ENCODE measurements at places on chromosomes 12 and 14.

DNA sequence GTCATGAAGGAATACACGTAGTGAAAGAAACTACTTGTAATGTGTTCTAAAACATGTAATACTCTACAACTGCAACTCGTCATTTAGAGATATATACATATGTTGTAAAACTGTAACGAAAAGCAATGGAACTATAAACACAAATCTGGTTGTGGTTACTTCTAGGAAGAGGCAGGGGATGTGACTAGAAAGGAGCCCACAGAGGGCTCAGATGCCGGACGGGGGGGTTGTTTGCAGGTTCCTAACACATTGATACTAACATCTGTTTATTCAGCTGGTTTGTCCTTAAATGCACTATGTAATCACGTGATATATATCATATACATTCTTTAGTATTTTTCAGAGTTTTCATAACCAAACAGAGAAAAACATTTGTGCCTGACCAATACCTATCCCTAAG lies 16.1 kb upstream of the ANHX start:
- no peak for DNase-seq

DNA sequence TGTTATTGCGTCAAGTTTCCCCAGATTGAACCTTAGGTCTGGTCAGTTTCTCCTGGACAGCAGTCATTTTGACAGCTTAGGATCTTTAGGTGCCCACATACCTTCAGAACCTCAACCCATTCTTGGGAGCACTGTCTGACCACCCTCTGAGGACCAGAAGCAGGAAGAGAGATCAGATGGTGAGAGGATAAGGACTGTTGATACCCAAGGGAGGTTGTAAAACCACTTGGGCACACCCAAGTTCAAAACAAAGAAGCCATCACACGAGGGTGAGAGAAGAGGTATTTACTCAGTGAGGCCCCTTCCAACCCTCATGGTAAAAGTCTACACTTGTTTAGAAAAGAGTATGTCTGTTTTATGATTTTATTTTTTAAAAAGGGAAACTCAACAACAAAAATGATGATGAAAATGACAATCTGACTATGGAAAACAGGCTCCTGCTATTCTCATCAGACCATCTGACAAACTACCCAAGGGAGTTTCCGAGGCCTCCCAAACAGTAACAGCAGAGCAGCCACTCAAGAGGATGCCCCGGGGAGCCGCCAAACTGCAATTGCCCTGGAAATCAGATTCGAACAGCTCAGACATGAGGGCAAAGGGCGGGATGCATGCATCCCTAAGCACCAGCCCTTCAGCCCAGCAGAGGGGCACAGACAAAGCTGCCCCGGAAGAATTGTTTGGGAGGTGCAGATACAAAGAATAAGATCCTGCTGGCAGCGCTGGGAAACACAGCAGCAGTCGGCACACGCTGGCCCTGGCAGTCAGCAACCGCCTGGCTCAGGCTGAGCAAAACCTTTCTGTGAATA lies 162.6 kb upstream of the PLEKHG7 start:
- peak; percentile 88 for DNase-seq

DNA sequence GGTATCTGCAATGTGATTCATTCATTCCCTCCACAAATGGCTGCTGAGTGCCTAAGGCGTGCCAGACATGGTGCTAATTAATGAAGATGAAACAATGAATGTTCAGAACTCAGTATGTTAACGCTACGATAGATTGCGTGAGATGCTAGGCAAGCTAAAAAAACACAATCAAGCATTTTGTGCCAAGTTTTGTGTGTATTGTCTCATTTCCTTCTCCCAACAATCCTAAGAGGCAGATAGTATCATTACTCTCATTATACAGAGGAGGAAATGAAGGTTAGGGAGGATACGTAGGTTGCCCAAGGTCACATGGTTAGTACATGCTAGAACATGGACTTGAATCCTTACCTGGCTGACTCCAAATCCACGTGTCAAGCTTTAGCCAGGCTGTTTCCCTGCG lies 264.4 kb downstream of the EFCAB11 start:
- DNase-seq, result no peak

DNA sequence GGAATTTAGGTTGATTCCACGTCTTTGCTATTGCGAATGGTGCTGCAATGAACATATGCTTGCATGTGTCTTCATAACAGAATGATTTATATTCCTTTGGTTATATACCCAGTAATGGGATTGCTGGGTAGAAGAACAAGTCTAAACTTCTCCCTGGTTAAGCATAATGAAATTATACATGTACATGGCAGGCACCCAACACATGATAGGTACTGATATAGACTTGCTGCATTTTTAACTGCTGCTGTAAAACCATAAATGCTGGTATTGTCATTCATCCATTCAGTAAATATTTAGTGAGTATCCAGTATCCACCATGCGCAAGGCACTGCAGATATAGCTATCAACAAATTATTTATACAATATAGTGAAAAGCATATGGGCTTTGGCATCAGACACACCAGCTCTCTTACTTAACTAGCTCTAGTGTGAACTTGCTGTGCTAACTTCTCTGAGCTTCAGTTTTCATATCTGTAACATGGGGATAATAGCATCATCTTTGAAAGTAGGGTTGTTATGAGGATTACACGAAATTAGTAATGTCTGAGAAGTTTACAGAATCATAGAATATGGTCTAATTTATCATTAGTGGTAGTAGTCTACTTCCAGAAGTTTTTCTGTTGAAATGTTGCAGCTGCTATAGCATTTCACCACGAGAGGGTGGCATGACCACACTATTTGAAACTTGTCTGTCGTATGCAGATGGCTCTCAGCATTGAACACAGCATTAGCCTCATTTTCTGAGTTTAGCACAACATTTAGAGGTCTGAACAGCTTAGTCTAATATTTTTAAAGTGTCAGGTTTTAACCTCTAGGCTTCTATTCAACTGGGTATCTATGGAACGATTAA lies 32.0 kb upstream of the SEL1L start:
- DNase-seq, result peak; percentile 41

DNA sequence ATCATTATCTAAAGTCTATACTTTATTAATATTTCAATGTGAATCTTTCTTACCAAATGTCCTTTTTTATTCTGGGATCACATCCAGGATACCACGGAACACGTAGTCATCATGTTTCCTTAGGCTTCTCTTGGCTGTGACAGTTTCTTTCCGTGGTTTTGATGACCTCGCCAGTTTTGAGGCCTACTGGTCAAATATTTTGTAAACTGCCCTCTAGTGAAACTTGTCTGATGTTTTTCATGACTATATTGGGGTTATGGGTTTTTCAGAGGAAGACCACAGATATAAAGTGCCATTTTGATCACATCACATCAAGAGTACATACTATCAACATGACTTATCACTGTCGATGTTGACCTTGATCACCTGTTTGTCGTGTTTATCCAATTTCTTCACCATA lies 14.1 kb upstream of the SERPINA6 start:
- DNase-seq, result peak; percentile 35

DNA sequence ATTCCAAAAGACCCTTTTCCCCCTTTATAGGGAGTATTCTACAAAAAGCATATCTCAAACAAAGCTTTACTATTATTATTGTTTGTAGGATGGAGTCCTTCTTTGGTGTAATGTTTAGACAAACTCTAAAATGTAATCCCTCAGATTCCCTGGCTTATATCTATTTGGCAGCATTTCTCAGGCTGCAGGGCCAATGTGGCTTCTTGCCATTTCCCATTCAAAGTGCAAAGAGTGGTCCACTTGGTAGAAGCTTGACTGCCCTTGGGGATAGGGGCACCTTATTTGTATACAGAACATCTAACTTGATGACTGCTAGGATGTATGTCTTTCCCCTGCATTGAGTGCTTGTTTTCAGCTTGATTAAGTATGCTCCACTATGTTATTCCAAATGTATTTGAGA lies 242.7 kb downstream of the PRKD1 start:
- no peak for DNase-seq

DNA sequence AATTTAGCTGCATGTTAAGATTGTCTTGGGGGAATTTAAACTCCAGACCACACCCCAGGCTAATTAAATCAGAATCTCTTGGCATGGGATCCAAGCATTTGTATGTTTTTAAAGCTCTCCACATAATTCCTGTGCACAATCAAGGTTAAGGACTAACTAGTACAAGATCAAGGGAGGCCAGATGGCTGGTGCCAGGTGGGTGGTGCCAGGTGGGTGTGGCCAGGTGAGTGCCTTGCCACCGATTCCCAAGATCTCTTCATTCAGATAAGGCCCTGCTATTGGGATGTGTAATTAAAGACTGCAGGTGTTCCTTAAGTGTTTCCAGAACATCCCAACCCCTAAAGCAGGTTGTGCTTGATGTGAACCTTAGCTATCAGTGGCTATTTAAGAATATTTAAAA lies 75.1 kb downstream of the NRXN3 start:
- no peak for DNase-seq

- no peak for DNase-seq
Observed at GRCh38 chr14:68580671-68581070, 212.2 kb downstream of the ZFP36L1 start.

DNA sequence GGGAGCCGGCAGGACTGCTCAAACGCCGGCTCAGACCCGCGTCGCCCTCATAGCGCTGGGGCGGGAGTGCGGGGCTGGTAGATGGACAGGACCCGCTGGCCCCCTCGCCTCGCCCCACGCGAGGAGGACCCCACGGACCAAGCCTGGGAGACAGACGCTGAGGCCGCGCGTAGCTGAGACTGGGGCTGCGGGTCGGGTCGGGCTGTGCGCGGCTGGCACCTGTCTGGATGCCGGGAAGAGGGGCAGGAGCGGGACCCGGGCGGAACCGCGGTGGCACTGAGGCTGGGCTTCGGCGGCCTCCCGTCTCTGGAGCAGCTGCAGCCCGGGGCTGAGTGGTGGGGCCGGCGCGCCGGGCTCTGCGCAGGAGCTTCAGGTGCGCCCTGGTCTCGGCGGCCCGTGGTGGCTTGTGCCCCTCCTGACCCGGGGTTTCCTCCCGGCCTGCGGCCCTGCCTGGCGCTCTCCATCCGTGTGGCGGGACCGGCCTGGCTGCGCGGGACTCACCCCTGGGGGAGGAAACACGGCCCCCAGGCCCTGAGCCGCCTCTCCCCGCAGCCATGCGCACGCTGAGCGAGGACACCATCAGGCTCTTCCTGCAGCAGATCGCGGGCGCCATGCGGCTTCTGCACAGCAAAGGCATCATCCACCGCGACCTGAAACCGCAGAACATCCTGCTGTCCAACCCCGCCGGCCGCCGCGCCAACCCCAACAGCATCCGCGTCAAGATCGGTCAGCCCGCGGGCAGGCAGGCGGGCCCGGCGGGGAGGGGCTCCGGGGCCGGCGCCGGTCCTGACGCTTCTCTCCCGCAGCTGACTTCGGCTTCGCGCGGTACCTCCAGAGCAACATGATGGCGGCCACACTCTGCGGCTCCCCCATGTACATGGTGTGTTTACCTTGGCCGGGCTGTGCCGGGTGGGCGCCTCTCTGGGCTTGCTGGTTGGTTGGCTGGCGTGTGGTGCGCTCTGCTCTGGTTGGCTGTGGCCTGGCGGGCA lies 14.0 kb downstream of the ULK1 start:
- no peak for DNase-seq

- no peak for DNase-seq
Observed at GRCh38 chr12:3681595-3682061, 71.3 kb downstream of the CRACR2A start.

DNA sequence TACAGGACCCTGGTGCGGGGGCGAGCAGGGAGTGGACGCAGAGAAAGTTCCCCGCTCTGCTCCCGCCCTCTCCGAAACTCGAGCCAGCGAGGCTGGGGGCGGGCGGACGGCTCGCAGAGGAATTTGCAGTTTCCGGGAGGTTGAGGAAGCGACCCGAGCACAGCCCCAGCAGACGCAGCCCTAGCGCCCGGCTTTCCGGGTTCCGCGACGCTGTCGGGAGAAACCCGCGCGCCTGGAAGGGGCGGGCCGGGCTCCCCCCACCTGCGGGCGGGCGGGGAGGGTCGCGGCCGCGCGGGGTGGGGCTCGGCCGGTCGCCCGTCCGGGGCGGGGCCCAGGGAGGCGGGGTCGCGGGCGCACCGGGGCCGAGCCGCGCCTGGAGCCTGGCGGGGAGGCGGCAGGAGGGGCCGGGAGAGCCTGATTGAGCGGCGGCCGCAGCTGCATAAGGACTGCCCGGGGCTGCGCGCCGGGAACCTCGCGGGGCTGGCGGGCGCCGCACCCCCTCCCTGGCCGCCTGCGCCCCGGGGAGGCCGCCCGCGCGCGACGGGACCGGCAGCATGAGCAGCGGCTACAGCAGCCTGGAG lies at the start of gene RASSF3:
Gene RASSF3 (plus strand): TSS at position 417 of the 581 bp plus-strand sequence. CDS start 138 bp downstream, at position 555.
- DNase-seq, result peak; percentile 93

DNA sequence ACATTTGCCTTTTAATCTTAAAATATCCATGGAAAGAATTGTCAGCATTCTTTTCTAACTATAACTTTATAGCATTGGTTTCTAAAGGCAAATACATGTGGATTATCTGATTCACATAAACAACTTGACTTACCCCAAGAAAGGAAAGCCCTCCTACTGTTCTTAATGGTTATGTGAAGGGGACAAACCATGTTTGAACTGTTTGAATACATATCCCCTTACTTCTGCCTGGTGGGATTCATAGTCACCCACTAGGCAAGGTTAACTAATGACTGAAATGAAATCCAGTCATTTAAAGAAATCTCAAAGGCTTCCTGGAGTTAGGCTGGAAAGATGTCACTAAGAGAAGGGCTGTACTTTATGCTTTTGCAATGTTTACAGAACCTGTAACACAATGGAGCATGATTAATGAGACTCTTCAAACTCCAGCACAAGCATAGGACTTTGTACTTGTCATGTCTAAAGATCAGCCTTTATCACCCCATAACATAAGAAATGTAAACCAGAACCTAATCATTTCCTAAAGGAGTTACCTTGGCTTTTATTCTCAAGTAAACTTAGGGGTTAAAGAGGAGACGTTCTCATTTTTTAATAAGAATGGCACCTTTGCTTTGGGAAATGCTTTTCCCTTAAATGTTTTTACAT lies 10.2 kb upstream of the FLRT2 start:
- DNase-seq, result no peak

DNA sequence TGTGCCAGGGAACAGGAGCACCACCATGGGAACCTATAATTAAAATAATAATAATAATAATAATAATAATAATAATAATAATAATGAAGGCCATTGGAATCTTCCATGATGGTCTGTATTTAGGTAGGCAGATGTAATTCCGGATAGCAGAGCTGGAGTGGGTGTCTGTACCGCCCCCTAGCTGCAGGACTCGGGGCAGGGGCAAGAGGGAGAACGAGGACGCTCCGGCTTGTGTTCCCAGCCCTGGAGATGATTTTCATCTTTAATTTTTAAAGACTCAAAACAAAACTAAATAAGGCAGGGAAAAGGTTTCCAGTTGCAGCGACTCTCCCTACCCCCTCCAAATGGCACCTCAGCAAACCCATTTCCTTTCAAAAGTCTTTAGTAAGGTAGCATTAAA lies 501.1 kb downstream of the VRK1 start:
- DNase-seq, result peak; percentile 14

GRCh38 chr12:125586441-125586840 lies 521.2 kb downstream of the AACS start:
- DNase-seq, result no peak

- no peak for DNase-seq
Observed at GRCh38 chr12:77388445-77389265, 323.3 kb upstream of the E2F7 start.

DNA sequence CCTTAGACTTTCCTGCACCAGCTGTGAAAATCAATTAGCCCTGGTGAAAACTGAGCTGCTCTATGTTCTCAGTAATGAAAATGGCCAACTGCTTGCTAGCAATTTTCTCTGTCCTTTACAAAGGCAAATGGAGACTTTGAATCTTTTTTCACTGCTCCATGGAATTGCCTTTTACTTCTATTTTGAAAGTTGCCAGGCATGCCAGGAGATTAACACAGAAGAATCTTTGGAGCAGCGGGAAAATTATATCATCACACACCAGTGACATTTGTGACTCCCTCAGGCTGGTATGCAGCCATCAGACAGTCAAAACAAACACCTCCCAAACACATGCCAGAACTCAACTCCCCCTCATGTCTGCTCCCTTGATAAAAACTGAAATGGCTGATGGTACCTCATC lies 872.0 kb upstream of the FLRT2 start:
- DNase-seq, result no peak

- DNase-seq, result no peak
Observed at GRCh38 chr14:74569806-74570591, 42.0 kb downstream of the LTBP2 start.

Data from NB4 (cell line).